Retina (tissue), 1 donor: ENCODE measurements at places on chromosomes 3 and 15.

GRCh38 chr15:43105077-43105736, 631 bp downstream of the UBR1 start:
- no peak for DNase-seq

DNA sequence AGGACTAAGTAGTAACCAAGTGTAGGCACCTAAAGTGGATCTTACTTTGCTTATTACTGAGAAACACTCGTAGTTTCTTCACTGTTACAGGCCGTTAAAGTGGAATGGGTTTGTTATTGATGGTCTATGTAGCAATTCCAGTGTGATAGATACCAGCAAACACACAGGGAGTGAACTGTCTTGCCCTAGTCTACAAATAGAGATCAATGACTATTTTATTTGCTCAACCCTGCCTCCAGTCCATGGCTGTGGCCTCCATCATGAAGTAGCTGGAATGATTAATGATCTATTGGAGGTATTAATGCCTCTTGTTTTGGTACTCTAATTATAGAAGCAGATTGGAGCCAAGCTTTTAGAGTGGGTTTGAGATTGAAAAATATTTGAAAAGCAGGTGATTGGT, 362.7 kb upstream of the AZI2 start:
- DNase-seq, result no peak

DNA sequence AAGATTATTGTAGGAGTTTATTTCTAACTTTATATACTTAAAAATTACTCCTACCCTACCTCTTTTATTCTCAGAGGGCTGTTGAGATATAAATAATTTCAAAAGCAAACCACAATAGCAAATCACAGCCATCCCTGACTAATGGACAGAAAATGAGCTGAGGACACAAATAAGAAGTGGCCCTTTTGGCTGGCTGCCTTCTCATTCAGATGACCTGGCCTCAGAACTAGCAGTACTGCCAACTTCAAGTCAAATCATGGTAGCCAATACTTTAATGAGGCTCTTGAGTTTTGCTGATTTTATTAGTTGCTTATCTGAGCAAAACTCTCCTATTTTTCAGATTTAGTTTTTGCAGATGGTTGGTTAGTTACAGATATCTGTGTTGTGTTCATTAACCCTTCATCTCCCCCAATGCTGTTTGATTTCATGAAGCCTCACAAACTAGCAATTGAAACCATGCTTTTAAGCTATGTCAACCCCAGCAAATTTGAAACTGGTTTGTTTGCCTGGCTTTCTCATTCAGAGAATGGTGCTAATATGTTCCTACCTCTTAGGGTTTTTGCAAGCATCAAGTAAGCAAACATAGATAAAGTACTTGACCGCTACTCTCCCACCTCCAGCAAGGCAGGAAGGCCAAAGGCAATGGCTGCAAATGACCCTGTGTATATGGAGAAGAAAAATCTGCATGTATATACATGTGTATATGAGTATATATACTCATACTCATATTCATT, 73.4 kb upstream of the HACD2 start:
- DNase-seq, result no peak

DNA sequence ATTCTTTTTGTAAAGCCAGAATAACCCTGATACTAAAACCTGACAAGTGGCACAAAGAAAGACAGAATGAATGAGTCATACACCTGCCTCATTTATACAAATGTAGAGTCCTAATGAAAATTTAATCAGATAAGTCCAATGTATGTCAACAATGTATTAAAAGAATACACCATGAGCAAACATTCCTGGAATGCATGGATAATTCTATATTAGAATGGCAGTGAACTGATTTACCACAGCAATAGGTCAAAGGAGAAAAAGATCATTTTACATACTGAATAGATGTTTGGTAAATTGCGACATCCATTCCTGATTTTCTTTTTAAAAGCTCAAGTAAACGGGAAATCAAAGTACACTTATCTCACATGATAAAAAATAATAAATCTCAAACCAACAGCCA, 11.2 kb upstream of the LOXL1 start:
- DNase-seq, result no peak

DNA sequence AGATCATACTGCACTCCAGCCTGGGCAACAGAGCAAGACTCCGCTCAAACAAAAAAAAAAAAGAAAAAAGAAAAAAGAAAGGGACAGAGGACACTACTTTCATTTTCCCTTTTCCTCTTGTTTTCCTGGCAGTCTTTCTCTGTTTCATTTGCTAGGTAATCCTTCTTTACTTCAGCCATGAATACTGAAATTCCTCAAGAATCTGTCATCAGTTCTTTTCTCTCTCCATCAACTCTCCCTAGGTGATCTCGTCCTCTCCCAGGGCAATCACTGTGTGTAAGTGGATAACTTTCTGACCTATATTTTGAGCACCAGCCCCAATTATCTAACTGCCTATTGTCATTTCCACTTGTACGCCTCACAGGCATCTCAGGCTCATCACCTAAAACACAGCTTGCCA, 51.5 kb downstream of the TTC23 start:
- no peak for DNase-seq

DNA sequence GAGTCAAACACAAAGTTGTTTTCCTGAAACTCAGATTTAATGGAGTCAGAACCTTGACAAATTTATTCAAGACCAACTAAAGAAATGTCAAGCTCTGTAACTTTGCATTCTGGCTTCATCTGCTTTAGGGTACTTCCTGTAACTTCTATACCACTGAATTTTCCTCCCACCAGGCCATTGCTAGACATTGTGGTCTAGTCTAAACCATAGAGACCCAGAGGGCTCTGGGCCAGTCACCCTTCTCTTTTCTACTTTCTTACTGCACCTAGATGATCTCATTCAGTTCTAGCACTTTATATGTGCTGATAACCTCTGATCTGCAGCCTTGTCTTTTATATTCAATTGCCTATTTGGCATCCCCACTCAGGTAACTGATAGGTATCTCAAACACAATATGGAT, 2.8 kb upstream of the OR5K1 start:
- DNase-seq, result no peak

GRCh38 chr15:42602501-42602900, 27.1 kb downstream of the STARD9 start:
- no peak for DNase-seq

DNA sequence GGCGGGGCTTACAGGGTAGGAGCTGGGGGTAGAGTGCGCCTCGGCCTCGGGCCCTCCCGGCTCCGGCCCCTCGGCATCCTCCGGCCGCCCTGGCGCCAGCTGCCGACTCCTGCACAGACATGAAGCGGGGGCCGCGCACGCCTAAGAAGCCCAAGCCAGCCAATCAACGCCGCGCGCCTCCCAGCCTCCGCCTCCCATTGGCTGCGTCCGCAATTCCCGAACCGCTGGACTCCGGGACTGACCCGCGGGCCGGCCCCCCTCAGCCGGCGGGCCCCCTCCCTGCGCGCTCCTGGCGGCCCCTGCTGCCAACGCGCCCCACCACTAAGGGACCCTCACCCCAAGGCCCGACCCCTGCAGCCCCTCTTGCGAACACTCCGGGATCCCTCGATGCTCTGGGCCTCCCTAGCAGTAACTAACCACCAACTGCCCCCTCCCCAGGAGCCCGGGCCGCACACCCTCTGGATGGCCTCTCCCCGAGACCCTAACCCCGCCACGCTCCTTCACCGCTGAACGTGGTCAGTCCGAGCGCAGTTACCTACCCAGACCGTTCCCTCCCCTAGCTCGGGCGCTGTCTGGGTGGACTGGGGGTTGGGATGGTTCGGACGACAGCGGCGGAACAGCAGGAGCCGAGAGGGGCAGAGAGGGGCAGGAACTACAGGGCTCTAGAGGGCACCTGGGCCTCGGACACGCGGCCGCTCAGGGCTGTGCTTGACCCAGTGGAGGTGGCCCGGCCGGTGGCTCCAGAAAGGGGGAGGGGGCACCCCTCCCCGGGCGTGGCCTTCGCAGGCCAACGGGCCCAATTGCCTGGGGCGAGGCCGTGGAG, 5.0 kb downstream of the GATA2 start:
- peak; percentile 89 for DNase-seq

DNA sequence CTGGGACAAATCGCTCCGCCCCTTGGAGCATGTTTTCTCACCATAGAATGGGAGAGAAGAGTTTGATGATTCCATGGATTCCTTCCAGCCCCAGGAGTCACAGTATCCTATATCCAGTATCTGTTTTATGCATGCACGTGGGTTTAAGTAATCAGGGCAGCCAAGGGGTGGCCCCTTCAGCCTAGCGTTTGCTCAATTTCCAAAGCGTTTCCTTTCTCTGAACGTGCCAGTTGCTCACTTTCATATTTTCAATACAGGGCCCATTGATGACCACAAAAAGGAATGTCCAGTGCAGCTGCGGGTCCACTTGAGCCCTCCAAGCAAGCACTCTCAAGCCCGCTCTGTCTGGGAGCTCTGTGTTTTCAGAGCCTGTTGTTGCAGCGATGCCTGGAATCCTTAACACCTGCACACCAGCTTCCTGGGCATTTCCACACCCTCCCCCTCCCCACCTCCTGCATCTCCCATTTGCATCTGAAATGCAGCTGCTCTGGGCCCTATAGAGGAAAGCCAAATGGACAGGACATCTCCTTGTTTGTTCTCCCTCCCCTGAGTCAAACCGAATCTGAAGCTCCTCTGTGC, 164.3 kb upstream of the LPP start:
- DNase-seq, result peak; percentile 36

- no peak for DNase-seq
These were observed 17.3 kb upstream of the SAMD7 start for GRCh38 chr3:169894110-169894509.

DNA sequence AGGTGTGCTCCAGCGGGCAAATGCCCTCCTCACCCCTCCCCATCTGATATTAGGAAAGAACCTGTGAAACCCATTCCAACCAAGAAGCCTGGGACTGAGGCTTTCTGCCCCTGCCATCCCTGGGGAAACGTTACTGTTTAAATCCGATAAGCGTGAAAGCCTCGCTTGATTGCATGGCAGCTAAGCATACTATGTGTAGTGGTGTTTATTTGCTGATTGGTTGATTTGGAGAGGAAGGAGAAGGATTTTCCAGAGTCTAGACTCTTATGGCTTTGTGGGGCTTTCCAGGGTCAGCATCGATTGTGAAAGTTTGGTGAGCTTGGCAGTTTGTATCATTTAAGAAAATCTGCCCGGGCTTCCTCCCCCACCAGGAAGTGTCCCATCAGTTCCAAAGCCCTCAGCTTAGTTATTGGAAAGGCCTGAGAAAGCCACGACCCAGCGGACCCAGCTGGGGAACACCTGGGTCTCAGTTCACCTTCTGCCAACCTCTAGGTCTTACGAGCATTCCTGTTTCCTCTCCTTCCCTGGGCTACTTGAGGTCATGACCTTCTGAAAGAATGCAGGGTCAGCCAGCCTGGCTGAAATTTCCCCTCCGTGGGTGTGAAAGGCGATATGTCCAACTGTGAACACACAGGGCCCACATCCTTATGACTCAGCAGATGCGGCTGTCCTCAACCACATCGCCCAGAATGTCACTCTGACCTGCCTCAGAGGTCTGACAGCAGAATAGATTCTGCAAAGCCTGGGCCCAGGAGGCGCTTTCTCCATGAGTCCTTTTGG, 62.8 kb upstream of the HERC1 start:
- DNase-seq, result no peak

DNA sequence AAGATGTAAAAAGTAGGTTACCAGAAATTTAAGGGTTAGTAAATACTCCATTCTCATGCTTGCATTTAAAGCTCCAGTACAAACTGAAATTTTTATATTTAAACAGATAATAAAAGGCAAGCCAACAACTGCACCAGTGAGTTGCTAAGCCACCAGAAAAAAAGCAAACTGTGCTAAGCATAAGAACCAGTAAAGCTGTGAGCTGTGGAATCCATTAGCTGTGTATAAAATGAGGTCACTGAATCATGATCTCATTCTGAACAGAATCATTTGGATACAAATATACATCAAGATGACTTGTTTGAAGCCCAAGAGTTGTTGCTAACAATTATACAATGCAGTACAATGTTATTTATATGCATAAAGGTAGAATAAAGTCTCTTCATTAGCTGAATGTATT, 1312.2 kb downstream of the SI start:
- DNase-seq, result no peak

DNA sequence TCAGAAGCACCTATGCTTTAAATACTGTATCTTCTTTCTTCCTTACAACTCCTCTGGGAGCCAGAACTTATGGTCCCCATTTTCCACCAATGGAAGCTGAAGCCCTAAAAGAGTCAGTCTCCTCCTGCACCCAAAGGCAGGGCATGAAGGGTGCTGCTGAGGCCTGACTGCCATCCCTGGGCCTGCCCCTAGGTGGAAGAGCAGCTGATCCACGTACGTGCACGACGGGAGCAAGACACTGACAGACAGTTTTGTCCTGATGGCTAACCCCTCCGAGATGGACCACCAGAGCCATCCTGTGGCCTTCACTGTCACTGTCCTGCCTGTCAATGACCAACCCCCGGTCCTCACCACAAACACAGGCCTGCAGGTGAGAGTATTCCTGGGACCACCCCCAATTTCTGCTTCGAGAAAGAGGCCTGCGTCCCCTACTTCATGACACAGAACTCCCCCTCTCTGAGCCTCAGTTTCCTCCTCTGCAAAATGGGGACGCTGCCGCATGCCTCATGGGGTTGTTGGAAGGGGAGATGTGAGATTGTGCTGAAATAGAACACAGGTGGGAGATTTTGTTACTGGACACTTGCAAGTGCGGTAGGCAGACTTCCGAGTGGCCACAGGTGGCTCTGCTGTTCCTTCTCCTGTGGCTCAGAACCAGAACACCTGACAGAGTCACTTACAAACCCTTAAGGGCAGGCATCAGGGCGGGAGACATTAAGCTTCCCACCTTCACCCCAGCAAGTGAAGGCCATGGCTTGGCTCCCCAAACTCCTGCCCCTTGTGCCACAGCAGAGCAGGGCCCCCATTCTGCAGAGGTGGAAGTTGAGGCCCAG, 175.4 kb downstream of the TBC1D2B start:
- no peak for DNase-seq

DNA sequence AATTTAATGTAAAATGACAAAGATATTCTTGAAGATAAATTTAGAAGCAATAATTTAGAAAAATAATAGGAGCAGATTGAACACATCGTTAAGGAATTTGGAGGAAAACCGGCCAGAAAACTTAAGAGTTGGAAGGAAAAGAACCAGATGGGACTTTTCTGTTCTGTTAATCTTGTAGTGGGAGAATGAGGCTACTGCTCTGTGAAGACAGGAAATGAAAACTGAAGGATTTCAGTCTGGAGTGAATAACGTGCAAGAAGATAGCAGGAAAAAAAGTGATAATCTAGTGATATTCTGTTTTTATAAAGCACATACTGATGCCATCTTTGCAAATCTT, 74.2 kb downstream of the DPPA2 start:
- no peak for DNase-seq

DNA sequence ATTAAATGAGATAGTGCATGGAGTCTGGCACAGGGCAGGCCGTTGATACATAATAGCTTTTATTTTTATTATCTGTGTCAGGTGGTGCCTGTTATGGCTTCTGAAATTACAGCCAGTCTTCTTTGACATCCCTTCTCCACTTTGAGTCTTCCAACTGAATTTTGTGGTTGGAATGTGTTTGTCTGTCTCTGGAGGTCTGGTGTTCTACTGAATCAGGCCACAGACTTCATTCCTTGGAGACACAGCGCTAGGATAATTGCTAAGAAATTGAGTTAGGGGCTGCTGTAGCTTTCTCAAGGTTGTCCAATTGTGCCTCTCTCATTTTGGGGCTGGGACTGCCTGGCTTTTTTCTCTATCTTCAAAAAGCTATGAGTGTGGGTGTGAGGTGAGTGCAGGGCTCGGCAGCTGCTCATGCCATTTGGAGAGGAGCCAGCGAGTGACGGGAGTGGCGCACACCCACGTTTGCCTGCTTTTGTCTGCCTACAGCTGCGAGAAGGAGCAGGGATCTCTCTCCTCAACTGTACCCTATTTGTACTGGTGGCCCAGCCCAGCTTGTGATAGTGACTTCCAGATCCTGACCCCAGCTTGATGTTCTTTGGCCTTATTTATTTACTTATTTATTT, 49.8 kb upstream of the SYN2 start:
- no peak for DNase-seq

- no peak for DNase-seq
These were observed 558 bp upstream of the SLC30A4 start for GRCh38 chr15:45523166-45523460.
